Activated T-helper 1 cell treated with anti-CD3 and anti-CD28 coated beads, Interleukin-2, amount 50 U/mL, for 16 hours (primary cell): ENCODE measurements at places on chromosomes 2 and 18.

- no peak for DNase-seq
These were observed 339.2 kb downstream of the EN1 start for GRCh38 chr2:118508282-118508681.

- DNase-seq, result no peak
These were observed 155.3 kb downstream of the COL6A3 start for GRCh38 chr2:237258615-237259014.

DNA sequence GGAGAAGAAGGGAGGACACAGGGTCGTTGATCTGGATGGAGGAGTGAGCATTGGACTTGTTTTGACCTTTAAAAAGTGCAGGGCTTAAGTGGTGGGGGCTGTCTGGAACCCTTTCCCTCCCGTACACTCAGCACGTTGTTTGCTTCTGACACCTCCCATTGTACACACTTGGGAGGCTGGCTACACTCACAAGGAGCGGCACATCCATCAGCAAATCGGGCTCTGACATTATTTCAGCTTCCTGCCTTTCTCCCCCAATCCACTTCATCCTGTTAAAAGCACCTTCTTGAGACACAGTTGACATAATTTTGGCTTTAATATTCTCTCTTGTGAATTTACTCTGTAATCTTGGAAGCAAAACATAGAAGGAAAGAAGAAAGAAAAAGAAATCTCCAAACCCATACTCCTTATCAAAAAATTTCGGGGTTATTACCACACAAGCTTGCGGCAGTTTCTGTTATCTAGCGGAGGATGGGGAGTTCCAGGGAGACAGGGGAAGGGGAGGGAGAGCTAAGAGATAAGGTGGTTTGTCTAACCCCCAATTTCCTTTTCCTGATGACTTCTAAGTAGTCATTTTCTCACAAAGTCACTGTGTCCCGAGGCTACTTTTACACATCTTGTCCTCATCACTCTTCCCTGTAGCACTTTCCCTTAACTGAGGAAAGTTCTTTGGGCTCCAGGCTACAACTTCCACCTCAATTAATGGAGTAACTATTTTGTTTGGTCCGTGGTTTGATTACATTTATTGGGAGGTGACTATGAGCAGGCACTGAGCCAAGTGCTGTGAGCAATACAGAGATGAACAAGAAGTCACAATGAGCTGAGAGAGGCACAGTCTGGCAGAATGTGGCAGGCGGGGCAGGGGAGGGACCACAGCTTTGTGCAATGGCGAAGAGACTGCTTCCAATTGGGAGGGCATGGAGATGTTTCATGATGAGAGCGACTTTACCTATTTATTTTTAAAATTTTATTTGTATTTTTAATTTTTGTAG is 240.1 kb upstream of the MEX3C start:
- DNase-seq, result no peak

GRCh38 chr18:9987345-9987744 is 73.5 kb downstream of the VAPA start:
- DNase-seq, result no peak

GRCh38 chr2:196413821-196414274 is 225.7 kb upstream of the CCDC150 start:
- DNase-seq, result no peak

DNA sequence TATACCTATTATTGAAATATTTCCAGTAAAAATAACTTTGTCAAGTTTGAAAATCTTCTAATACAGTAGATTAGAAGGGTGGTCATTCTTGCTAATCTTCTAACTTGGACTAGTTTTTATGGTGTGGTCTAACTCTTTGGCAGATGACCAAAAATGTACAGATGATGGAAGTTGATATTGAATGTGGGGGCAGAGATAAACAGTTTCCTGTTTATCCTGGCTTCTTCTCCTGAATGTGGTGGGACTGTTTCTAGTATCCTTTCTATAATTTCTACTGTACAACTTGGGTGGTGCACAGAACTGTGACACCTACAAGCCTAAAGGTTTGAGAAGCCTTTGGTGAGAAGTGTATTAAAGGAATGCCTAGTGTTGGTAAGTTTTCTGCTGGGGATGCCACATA is 178.7 kb downstream of the PDE11A start:
- no peak for DNase-seq

- no peak for DNase-seq
These were observed 86.6 kb downstream of the CCBE1 start for GRCh38 chr18:59610546-59611140.

- no peak for DNase-seq
These were observed 88.4 kb downstream of the DDX18 start for GRCh38 chr2:117902933-117903332.

- DNase-seq, result no peak
These were observed 87.1 kb downstream of the RTP5 start for GRCh38 chr2:241956521-241957110.

DNA sequence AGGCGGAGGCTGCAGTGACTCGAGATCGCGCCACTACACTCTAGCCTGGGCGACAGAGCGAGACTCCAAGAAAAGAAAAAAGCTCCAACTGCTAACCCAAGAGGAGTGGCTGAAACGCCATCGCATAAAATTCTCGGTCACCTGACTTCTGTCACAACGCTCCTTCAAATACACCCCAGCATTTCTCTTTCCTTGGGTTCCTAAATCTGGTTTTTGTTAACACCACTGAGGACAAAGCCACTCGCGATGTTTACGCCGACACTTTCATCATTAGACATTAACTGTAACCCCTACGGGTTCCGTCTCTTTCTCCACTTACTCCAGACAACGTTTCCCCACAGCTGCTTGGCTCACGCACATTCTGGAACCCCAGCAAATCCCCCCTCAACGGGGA is 679 bp downstream of the CLK1 start:
- DNase-seq, result no peak

- DNase-seq, result no peak
These were observed 8.6 kb upstream of the ME2 start for GRCh38 chr18:50870138-50870845.

GRCh38 chr2:48583961-48584360 is 33.7 kb upstream of the GTF2A1L start:
- no peak for DNase-seq

- no peak for DNase-seq
These were observed 35.2 kb downstream of the SP140L start for GRCh38 chr2:230362030-230362691.

GRCh38 chr18:10234281-10234680 is 220.2 kb upstream of the APCDD1 start:
- no peak for DNase-seq

DNA sequence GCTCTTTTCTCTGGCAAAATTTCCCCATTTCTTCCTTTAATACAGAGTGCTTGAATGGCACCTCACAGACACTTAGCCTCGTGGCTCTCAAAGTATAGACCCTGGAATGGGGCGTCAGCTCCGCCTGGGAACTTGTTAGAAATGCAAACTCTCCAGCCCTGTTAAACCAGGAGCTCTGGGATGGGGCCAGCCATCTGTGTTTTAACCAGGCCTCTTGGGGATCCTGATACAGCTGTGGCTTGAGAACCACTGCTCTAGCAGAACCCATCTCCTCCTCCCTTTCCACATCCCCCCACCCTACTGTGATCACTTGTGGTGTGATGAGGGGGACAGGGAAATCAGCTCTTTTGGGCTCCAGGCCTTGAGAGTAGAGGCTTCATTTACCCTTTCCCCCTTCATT is 15.9 kb downstream of the LTBP1 start:
- no peak for DNase-seq

DNA sequence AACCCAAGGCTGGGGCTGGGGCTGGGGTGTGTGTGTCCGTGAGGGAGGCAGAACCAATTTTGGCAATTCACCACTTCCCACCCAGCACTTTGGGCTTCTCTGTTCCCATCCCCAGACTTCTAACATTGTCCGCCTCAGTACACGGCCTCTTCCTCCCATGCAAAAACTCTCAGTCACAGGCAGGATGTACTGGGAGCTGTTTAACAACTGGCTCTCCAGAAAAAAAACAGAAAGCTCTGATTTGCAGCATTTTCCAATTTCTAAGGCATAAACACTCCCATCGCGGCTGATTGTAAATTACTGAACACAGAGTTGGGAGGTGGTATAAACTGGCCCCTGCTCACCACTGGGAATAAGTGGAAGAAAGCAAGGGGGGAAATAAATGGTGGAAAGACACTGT is 73.1 kb upstream of the MAP4K3 start:
- DNase-seq, result no peak
